ENCODE measurements at places on chromosomes 4 and X.

- no peak for DNase-seq
Observed at GRCh38 chr4:19358015-19358414, 893.7 kb upstream of the SLIT2 start.

DNA sequence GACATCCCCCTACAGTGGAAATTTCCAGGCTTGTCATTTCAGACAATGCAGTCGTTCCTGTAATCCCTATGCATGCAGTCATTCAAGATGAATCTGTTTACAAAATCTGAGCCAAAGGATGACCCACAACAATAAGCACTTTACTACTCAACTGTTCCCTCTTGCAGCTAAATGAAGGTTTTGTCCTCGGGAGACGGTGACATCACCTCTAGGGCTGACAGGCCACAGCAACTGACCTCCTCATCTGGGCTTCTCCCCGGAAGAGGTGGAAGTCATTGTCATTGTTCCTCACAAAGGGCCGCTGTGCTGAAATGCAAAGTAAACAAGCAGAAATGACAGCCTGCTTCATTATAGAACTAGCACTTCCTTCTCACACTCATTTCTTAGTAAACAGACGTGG is 29.2 kb downstream of the CLRN2 start:
- peak; percentile 75 for DNase-seq

GRCh38 chrX:74804574-74804973 is 120.7 kb downstream of the NEXMIF start:
- DNase-seq, result no peak

DNA sequence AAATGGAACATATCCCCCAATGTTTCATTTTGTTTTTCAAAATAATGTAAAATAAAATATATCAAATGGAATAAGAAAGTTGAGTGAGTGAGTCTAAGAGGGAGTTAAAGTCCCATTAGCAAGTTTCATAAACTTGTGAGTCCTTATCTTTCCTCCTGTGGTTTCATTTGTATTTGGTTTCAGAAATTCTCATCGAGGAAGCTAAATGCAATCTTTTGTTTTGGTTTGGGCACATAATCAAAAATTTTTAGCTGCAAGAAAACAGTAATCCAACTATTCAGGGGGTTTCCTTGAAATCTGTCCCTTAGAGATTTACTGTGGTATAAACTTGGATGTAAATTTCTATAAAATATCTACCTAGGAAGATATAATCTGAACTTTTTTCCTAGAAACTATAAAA is 124.2 kb downstream of the CAMK2D start:
- no peak for DNase-seq

GRCh38 chrX:100381619-100382018 is 28.5 kb downstream of the PCDH19 start:
- no peak for DNase-seq

DNA sequence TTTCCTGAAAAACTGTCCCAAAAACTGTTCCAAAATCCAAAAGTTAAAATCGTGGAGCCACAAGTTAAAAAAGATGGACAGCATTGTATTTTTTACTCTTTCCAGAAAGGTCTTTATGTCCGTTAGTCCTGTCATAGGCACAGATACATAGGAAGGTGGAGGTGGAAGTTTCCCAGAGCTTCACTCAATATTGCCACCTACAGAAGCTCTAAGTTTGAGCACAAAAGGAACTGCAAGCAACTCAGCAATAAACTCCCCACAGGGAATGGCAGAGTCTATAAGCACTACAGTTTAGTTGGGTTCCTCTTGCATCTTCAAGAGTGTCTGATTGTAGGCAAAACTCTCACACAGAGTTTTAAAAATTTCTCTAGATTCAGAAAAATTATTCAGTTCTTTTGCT is 22.0 kb upstream of the UGT2B4 start:
- no peak for DNase-seq

GRCh38 chr4:118889312-118889691 is 648 bp downstream of the SYNPO2 start:
- DNase-seq, result no peak

DNA sequence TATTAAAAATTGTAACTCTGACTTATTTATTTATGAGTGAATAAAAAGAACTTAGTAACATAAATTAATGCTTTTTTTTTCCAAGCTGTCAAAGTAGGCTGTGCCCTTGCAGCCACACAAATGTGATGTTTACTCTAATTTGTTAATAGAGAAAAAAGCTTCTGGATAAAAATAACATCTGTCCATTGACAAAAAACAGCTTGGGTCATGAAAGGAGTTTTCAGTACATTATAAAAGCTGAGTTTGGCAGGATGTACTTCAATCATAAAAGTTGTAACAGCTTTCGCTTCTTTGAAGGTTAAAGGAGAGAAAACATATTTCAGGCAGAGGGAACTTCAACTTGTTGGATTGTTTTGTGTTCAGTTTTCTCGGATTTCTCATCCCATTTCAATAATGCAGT is 105.6 kb downstream of the SLC4A4 start:
- DNase-seq, result no peak

DNA sequence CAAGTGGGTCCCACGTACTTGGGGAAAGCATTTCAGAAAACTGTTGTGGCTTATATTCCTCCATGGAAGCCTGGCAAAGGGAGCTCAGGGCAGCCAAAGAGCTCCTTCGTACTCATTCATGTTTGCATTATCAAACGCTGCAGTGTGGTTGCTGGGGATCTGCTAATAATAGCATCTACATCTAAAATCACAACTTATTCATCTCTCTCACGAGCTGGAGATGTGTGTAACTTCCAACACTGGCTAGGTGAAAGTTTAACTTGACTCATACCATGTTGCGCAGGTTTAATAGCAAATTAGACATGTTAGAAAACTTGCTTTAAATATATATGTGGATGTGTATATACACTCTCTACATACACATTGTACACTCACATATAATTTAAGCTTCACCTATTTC is 415.1 kb downstream of the AFF2 start:
- no peak for DNase-seq

- no peak for DNase-seq
Observed at GRCh38 chrX:34487364-34487763, 169.7 kb downstream of the TMEM47 start.

GRCh38 chrX:39453889-39454621 is 643.7 kb downstream of the BCOR start:
- DNase-seq, result no peak

DNA sequence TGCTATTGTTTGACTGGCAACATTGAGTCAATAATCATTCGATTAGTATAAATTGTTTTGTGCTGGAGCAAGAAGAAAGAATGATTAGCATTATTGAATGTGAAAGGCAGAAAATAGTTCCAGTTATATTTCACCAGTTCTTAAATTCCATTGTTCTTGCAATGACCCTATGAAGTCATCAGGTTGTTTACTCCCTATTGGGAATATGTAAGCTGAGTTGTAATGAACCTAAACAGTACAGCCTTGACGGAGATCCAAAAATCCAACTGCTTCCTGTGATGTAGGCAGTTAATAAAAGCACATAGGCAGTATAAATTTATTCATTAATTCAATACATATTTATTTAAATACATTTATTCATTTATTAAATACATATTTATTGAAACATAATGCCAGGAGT is 947.5 kb downstream of the PCDH7 start:
- no peak for DNase-seq

DNA sequence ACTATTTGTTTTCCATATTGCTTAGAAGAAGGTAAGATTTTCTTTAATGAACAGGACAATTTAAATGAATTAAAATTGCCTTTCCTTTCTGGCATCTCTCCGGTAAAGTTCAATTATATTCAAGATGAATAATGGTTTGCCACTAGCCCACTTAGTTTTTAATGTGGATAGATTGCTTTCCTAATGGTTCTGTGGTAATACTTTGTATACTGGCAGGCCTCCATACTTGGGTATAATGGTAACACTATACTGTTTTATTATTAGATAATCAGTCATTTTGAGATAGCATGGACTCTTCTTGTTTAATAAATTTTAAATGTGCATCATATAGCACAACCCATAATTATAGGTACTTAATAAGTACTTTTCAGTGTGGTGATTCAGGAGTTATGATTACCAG is 89.5 kb downstream of the ELOVL6 start:
- no peak for DNase-seq

DNA sequence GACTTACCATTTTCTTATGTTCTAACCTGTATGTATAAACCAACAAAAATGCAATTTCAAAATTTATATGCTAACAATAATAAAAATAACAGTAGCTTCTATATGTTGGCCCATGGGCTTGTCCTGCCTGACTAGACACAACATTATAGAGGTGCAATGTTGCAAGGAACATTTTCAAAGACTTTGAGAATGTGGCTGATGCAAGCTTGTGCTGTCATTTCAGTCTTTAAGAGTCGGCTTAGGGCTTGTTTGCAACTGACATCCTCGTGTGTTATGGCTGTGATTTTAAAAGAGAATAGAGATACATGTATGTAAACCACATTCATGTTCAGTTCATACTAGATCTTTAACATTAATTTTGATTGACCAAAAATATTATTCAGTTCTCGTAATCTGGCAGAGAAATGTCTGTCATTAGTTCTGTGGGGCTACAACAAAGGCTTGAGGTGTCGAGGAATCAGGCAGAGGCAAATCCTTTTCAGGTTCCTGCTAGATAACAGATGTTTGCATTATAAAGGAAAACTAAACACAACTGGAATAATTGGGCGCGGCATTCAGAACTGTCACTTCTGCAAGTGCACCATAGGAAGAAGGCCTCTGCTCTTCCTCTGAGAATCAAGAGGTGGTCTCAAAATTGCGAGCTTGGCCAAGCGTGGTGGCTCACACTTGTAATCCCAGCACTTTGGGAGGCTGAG is 13.1 kb downstream of the TMSB4X start:
- no peak for DNase-seq

- no peak for DNase-seq
Observed at GRCh38 chr4:153453402-153453801, 12.8 kb upstream of the TMEM131L start.

DNA sequence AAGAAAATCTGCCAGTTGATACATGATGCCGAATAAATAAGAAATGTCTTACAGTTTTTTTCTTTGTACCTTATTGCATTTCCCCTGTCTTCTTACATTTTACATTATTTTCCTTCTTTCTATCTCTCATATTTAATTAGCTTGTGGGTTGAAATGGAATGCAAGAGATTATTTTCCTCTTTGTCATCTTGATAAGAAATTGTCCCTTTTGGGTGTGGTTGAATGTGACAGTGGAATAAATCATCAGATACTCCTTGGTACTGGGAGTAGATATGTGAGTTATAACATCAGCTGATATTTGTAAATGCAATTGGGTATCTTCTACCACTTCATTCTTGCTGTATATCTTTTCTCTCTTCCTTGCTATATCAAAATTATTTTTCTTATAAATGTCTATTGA is 997.4 kb downstream of the RAPGEF2 start:
- no peak for DNase-seq

DNA sequence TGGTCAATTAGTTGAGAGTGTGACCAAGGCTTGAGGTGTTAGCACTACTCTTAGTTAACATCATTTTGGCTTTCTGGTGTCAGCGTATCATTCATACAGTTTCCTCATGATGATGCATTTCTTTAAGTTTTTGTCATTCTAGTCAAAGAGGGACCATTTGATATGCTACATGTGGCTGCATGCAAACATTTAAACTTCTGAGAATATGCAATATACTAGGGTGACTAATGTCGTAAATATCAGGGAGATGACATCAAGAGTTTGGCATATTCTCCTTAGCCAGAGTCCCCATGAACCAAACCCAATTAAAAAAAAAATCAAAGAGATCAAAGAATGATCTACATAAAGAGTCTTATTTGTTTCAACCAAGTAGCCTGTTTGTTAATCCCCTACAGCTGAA is 537.4 kb upstream of the PCDH7 start:
- DNase-seq, result no peak

DNA sequence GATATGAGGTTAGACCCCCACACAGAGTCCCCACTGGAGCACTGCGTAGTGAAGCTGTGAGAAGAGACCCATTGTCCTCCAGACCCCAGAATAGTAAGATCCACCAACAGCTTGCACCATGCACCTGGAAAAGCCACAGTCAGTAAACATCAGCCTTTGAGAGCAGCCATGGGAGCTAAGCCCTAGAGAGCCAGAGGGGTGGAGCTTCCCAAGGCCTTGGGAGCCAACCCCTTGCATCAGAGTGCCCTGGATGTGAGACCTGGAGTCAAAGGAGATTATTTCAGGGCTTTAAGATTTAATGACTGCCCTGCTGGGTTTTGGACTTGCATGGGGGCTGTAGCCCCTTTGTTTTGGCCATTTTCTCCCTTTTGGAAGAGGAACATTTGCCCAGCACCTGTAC is 35.7 kb downstream of the HSD17B13 start:
- DNase-seq, result no peak

DNA sequence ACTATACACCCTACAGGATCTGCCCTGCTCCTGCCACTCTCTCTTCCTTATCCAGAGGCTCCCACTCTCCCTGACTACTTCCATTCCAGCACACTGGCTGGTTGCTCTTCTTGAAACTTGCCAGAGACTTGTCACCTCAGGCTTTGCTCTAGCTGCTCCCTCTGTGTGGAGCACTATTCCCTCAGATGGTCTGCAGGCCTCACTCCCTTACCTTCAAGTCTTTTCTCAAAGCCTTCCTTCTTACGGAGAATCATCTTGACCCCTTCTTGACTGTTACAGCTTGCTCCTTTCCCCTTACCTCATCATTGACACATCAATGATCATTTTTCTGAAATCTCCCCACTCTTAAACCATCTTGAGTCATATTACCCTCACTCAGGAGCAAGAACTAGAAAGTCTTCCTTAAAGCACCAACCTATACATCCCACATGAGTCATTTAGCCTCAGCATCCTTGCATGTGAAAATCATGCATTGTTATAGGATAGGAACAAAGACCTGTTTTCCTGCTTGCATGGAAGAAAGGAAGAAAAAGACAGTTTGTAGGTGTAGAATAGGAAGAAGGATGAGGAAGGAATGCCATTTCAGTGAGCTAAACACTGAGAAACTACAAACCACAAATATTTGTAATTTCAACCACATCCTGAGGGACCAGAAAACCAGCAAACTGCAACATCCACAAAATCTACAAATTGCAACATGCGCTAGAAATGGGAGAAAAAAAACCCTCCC is 55.7 kb downstream of the ANTXR2 start:
- DNase-seq, result no peak

GRCh38 chrX:53253293-53254020 is 27.9 kb downstream of the IQSEC2 start:
- DNase-seq, result no peak

DNA sequence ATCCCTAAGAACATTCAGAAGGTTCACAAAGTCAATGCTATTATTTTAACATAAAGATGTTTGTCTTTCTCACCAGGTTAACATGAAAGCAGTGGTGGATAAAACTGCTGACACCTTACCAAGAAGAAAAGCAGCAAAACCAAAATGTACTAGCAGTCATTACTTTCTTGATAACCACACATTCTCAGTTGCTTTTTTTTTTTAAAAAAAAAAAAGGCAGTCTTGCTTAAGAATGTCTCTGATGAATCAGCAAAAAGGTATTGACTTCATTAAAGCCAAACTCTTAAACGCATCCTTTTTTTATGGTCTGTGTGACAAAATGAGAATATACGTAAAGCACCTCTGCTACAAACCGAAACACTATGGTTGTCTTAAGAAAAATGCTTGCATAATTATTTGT is 31.9 kb downstream of the CDKL2 start:
- DNase-seq, result no peak

Measured in endodermal cell (in vitro differentiated cells).